ENCODE measurements at places on chromosomes 12 and 14.
A peak's percentile ranks its signal among the peaks of the same experiment; 100 is the strongest.

GRCh38 chr12:120639771-120640721 is at the start of gene CABP1:
Gene CABP1, plus strand, starts transcription at chr12:120640626. Its CDS starts 60 bp downstream, at chr12:120640686.
- no peaks in the 10 kb centered on the region for H3K27me3 ChIP-seq
- peak within 1 kb of the TSS; percentile 41 for H3K4me3 ChIP-seq
- H3K4me1 ChIP-seq: no peaks in the 10 kb centered on the region
- no peaks in the 10 kb centered on the region for H3K36me3 ChIP-seq
- no peak within 1 kb of the TSS for H3K27ac ChIP-seq

- H3K4me1 ChIP-seq: no peaks in the 10 kb centered on the region
- H3K27ac ChIP-seq: no peak overlapping the region
- no peaks in the 10 kb centered on the region for H3K27me3 ChIP-seq
Measured at GRCh38 chr12:29743077-29743476, 40.7 kb downstream of the TMTC1 start.

- no peaks in the 10 kb centered on the region for H3K4me1 ChIP-seq
- H3K4me3 ChIP-seq: peak within 1 kb of the TSS; percentile 35
- H3K27ac ChIP-seq: peak within 1 kb of the TSS; percentile 20
- DNase-seq: no peak
- no peaks in the 10 kb centered on the region for H3K36me3 ChIP-seq
- no peaks in the 10 kb centered on the region for H3K27me3 ChIP-seq
Measured at GRCh38 chr12:51848326-51848727, at the start of gene FIGNL2. Gene FIGNL2, minus strand, starts transcription at chr12:51848718. Its CDS starts 26,305 bp downstream, at chr12:51822413.

GRCh38 chr14:58638231-58639197 is 752 bp downstream of the DACT1 start:
- H3K4me3 ChIP-seq: peak overlapping the region; percentile 56
- DNase-seq: no peak
- H3K4me1 ChIP-seq: peaks cover 3% of the 10 kb centered on the region
- peak overlapping the region; percentile 80 for H3K27ac ChIP-seq

DNA sequence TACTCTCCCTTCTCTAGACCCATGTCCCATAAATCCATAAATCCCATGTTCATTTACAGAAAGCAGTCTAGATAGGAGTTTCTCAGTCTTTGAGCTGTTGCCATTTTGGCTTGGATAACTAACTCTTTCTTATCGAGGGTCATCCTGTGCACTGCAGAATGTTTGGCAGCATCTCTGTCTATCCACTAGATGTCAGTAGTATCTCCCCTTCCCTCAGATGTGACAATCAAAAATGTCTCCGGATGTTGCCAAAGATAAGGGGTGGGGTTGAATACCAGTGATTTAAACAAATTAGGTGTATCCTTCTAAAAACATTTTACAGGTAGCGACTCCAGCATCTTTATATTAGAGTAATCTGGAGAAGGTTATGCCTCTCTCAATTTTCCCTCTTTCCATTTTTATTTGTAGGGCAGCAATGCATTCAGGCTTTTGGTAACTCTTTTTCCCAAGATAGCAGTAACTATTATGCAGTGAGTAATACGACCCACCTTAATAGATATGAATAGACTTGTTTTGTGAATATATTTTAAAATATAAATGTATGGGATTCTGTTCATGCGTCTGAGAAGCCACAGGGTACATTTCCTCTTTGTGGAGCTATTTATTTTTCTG is 100.7 kb downstream of the LRRK2 start:
- no peaks in the 10 kb centered on the region for H3K4me1 ChIP-seq
- no peak overlapping the region for H3K4me3 ChIP-seq
- no peaks in the 10 kb centered on the region for H3K36me3 ChIP-seq
- no peak overlapping the region for H3K27ac ChIP-seq

All from prostate gland (tissue), 2 donors.